Activated CD8-positive, alpha-beta memory T cell treated with anti-CD3 and anti-CD28 coated beads for 4 hours (primary cell): ENCODE measurements at places on chromosomes 6 and 20.
A peak's percentile ranks its signal among the peaks of the same experiment; 100 is the strongest.

DNA sequence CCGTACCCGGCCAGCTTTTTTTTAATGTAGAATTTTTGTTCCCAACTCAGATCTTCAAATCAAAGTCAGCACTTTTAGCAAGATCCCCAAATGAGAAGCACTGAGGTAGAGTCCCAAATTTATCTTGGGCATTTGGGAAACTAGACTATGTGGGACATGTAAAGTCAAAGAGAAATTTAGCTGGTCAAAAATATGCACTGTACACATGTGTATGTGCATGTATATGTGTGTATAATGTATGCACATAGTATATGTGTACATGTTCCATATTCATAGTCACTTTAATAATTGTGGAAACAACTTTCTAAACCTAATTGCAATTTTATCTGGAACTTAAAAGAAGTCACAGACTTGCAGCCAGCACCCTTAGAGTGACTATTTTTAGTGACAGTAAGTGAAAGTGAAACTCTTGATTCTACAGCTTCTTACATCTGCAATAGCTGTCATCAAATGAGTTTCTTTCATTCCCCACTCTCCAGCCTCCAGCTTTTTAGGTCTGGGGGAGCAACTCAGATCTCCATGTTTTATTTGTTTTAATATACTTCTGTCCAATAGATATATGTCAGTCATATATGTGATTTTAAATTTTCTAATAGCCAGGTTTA lies 53.6 kb downstream of the CDC40 start:
- no peak for DNase-seq

GRCh38 chr6:153073841-153074240 lies 57.2 kb downstream of the RGS17 start:
- DNase-seq = no peak

DNA sequence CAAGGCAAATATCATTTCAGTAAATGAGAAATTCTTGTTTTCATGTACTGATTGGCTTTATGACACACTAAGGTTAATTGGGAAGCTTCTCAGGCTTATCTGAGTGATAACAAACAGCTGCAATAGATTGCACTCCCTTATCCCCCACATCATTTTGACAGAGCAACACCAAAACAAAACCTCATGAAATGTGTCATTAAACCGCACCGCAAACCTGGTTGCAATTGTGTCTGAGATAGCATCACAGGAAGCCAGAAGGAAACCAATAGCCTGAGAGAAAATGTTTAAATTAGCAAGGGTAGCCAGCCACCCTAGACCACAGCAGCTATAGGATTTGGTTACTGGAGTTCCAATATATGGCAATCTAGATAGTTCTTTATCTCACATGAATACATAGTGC lies 31.6 kb upstream of the LAMA4 start:
- peak; percentile 1 for DNase-seq

- DNase-seq = no peak
Measured at GRCh38 chr6:45727228-45727627, 288.4 kb downstream of the CLIC5 start.

DNA sequence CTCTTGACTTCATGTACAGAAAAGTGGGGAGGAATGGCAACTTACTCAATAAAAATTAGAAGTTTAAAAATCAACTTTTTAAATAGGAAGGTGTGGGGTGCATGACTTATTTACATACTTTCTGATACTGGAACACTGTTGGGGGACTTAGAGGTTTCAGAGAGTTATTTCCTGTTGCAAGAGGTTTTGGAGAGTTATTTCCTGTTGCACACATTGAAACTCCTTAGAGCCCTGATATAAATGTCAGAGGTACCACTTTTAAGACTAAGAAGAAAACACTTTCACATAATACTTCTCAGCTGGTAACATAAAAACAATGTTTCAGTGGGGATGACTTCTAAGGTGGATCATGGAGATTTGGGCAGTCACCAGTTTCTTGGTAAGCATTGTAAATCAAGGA lies 579.9 kb downstream of the MMUT start:
- DNase-seq = no peak

DNA sequence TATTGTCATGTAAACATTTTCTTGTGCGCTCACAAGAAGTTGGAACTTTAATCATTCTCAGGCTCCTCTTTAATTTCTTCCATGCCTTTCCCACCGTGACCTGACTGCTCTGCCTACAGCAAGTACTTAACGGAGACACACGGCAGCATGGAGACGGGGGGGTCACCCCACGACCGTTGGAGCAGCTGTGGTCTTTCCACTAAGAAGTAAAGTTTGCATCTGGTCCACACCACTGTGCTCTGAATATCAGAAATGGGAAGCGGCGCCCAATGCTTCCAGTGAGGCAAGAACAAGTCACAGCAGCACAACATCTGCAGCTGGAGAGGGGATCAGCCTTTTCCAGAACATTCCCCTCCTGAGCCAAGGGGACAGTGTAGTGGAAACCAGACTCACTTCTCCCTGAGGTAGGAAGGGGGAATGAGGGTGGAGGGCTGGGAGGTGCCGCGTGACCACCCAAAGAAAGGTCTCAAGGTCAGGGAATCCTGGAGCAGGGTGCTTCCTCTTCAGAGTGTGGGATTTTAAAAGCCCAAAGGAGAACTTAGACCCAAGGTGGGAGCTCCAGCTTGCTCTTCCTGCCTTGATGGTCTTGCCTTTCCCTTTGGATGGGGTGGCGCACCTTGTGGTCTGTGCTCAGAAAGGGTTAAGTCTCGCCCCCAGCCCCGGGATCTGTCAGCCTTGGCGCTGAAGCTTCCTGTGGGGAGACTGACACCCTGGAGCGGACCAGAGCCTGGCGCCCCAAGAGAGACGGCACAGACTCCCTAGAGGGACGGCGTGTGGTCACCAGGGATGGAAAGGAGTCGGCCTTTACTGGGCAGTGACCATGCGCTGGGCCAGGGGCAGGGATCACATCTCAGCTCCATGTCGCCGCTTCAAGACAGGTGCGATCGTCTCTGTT lies 25.6 kb upstream of the SMOC2 start:
- no peak for DNase-seq

DNA sequence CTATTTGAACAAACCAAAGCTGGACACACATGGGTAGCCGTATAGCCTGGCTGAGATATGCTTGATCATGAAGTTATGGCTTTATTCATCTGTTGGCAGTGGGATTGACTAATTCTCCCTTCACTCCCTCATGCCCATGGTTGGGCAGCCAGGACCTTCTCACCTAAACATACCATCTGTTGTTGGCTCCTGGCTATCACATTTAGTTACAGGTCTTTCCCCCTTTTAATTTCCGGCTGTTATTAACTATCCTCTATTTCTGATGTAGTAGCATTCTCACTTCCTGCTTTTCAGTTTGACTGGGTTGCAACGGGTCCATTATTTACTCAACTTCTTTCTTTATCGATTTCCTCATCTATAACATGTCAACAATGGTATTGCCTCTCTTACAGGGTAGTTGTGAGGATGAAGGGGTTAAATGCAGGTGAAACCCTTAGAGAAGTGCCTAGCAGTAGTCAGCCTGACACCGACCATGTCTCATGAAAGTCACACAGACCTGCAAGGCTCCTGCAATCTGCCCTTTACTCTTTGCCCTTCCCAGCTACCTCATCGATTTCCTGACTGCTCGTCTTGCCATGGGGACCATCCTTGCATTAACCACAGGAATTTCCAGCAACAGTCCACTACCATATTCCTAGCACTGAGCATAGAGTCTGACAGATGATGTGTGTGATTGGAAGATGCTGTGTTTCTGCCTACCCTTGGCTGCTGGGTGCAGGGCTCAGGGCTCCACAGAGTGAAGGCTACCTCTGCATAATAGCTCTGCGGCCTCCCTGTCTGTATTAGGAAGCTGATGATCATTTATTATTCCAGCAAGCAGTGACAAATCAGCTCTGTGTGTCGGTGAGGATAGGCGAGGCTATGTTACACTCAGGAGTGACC lies 42.2 kb downstream of the PPP1R14C start:
- no peak for DNase-seq

- DNase-seq = no peak
Measured at GRCh38 chr6:21450149-21450548, 143.4 kb upstream of the SOX4 start.

DNA sequence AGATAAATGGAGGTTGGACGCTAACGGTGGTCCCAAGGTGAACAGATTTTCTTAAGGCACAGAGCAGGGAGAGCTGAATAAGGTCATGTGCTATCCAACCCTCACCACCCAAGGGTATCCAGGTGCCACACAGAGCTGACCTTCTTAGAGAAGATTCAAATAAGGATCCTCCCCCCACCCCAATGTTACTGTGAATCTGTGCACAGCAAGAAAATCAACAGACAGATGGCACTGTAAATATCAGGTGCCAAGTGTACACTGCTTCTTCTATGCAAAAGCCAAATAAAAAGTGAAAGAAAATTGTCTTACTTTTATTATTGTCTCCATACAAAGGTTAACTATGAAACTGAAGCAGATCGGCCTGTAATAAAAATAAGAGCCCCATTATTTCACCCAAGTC lies 96.9 kb downstream of the PAK5 start:
- no peak for DNase-seq

DNA sequence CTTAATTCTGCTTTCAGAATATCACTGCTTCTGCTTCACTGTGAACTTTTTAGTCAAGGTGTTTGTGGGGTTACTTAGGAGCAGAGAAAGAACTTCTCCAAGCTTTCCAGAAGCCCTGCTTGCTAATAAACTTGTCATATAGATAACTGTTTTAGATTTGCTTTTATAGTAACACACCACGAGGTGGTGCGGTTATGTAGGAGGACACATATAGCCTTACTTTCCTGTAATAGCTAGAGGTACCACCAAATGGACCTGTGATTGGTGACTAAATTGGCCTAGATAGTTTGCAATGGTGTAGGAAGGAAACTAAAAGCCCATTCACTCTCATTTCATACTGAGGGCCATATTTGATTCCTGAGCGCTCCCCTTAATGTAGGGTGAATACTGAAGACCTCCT lies 52.3 kb upstream of the BCLAF1 start:
- DNase-seq = no peak

DNA sequence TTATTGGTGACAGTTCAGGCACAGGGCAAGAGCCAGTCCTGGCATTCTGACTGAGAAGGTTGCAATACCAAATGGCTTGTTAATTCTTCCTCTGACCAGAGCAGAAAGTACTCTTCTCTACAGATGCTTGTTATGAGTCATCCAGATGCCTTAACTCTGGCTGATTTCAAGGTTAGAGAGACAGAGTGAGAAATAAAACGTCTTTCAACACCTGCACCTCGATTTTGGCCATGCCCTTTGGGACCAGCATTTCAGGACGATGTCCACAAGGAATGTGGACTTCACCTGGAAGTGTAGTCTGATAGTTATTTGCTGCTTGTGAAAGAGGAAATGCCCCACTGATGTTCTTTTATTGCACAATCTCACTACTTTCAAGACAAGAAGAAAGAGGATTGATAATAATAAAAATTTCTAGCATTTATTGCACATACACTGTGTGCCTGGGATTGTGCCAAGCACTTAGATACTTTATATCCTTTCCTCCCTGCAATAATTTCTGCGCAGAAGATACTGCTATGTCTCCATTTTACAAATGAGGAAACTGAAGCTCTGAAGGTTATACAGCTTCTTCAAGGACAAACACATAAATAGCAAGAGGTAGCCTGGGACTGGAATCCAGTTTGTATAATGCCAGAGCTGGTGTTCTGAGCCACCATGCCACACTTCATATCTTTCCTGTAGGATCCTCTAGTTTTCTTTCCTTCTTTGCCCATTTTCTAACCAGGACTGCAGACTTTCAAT lies 33.5 kb upstream of the MCM3 start:
- no peak for DNase-seq

DNA sequence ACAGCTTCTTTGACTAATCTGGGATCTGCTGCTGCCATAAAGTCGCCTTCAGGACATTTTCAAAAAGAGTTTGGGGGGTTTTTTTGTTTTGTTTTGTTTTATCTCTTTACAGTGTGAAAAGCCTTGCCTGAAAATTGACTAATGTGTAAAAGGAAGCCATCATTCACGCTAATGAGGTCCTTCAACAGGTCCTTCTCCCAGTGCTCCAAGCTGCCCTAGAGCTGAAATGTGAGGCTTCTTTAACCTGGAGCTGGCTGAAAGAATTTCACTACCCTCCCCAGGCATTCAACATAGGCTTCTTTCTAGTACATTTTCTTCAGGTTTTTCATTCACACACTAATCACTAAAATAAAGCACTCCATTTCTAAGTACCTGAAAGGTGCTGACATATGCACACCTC lies 145.1 kb upstream of the PRDM1 start:
- no peak for DNase-seq

DNA sequence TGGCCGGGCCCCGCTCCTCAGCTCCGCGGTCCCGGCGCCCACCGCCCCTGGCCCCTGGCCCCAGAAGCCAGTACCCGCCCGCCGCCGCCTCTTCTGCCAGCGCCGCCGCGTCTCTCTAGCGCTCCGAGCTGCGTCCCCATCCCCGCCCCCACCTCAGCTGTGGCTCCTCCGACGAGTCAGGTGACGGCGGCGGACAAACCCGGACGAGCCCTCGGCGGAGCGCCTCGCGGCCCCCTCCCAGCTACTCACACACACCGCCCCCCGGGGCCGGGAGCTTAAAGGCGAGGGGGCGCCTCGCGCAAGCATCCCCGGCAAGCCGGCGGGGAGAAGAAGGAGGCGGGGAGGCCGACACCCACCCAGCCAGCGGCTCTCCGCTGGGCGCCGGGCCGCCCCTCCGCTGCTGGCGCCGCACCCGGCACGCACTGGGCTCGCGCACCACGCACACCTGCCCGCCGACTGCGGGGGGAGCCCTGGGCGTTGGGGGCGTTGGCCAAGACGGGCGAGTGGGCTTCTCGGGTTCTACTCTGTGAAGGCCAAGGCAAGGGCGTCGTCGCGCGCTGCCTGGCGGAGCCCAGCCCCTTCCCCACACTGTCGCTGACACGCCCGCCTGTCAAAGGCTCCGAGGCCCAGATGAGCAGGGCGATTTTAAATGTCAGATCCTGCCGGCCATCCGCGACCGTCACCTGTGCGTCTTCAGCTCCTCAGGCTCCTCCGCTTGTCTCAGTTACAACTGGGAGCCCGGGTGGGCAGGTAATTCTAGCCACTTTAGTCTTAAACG lies at the start of gene SNAP91:
Gene SNAP91, minus strand, starts transcription at position 132 of the 778 bp plus-strand sequence. CDS start 1,174 bp downstream, outside the sequence.
- no peak for DNase-seq

GRCh38 chr6:136751991-136752390 lies 40.3 kb downstream of the MAP3K5 start:
- DNase-seq = no peak

GRCh38 chr20:1386323-1386722 lies 6.5 kb downstream of the FKBP1A start:
- DNase-seq = no peak

GRCh38 chr6:22708469-22708868 lies 139.1 kb downstream of the HDGFL1 start:
- DNase-seq = no peak

DNA sequence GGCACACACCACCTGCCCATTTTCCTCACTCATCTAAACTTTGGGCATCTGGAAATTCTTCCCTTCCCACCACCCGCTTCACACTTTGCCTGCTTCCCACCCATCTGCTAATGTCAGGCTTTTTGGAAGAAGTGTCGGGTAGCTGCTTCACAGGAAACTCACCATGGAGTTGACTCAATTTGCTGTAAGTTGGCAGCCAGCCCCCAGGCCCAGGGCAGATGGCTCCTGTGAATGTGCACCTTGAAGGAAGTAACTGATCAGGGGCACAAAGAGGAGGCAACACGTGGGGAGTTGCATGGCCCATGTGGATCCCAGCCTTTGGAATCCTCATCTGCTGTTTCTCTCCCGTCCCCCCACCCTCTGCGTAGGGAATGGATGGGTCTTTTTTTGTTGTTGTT lies 87.3 kb downstream of the PPP1R14C start:
- DNase-seq = no peak
